ENCODE measurements at places on chromosomes 11 and 22.

DNA sequence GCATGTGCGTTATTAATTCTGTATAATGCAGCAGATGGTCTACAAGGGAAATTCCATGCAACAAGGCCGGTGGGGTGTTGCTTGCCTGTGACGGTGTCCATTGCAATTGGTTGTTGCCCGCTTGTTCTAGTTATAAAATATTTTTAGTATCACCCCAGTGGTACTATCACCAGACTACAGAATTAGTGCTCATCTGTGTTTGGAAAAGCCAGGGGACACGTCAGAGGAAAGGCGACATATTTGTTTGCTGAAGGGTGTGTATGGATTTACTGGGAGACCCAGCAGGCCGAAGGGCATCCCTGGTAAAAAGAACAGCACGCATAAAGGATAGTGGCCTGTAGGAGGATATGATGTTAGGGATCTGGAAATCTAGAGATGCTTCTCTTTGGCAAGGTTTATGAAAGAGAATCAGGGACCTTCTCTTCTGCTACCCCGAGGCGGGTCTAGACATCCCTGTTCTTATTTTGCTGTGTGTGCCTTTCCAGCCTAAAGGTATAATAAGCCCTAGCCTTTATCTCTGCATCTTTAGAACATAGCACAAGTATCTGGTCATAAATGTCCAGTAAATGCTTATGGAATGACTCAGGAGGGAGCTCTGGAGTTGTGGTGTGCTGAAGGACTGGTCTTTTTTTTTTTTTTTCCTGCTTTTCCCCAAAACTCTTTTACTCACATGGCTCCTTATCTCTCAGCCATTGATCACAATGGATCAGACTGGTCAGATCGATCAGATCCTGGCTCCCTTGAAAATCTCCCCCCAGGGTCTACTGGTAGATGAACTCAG lies 90.9 kb downstream of the LDLRAD3 start:
- no peak for DNase-seq

DNA sequence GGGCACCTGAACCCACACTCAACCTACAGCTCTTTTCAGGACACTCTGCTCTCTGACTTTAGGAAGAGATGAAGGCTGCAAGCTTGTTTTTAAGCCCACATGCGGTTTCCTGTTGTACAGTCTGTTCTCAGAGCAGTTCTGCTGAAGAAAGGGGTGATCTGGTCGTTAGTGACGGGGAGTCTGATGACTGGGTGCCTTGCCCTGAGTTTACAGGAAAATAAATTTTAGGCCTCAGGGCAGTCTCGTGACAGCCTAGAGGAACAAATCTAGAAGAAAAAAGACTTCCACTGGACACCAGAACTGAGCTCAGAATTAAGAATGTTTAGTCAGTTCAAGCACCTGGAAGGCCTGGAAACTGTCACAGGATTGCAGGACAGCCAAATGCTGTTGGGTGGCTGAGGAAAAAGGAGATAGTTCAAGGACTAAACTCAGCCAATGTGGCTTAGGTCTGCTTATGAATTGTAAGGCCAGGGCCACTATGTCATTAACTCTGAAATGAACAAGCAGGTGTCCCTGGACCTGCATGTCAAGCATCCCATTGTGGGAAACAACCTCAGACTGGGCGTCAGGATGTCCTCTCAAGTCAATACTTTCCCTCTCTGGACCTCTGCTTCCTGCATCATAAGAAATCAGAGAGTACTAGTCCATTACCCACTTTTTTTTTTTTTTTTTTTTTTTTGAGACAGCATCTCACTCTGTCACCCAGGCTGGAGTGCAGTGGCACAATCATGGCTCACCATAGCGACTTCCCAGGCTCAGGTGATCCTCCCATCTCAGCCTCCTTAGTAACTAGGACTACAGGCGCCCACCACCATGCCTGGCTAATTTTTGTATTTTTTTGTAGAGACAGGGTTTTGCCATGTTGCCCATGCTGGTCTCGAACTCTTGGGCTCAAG lies 5.7 kb downstream of the PIK3IP1 start:
- DNase-seq = peak; percentile 61

- no peak for DNase-seq
Observed at GRCh38 chr11:5291207-5291838, 10.4 kb downstream of the OR51B4 start.

GRCh38 chr11:33227578-33228261 lies 29.5 kb upstream of the HIPK3 start:
- no peak for DNase-seq

GRCh38 chr11:13859892-13860291 lies 102.6 kb upstream of the SPON1 start:
- DNase-seq = no peak

- no peak for DNase-seq
Observed at GRCh38 chr11:68353669-68354068, 41.3 kb downstream of the LRP5 start.

- no peak for DNase-seq
Observed at GRCh38 chr11:99568808-99569207, 548.1 kb downstream of the CNTN5 start.

DNA sequence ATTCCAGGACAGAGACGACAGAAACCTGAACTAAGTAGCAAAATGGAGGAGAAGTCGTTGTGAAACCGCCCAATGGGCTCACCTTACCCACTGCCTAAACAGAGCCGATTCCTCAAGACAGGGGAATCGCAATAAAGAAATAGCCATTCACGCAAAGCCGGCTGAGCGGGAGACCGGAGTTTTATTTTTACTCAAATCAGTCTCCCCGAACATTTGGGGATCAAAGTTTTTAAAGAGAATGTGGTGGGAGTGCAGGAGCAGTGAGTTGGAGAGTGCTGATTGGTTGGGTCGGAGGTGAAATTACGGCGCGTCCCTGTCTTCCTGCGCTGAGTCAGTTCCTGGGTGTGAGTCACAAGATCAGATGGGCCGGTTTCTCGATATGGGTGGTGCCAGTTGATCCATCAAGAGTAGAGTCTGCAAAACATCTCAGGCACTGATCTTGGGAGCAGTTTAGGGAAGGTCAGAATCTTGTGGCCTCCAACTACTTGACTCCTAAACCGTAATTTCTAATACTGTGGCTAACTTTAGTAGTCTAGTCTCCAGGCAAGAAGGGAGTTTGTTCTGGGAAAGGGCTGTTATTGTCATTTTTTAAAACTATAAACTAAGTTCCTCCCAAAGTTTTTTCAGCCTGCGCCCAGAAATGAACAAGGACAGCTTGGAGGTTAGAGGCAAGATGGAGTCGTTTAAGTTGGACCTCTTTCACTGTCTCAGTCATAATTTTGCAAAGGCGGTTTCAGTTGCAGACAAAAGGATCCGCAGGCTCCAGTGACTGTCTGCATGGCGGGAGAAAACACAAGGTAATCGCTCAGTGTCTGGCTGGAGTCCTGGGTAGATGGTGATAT lies 34.1 kb downstream of the OR4D9 start:
- DNase-seq = no peak

- DNase-seq = no peak
Observed at GRCh38 chr11:45929486-45930030, 7.1 kb downstream of the LARGE2 start.

- no peak for DNase-seq
Observed at GRCh38 chr11:27722953-27723344, 22.7 kb upstream of the BDNF start.

DNA sequence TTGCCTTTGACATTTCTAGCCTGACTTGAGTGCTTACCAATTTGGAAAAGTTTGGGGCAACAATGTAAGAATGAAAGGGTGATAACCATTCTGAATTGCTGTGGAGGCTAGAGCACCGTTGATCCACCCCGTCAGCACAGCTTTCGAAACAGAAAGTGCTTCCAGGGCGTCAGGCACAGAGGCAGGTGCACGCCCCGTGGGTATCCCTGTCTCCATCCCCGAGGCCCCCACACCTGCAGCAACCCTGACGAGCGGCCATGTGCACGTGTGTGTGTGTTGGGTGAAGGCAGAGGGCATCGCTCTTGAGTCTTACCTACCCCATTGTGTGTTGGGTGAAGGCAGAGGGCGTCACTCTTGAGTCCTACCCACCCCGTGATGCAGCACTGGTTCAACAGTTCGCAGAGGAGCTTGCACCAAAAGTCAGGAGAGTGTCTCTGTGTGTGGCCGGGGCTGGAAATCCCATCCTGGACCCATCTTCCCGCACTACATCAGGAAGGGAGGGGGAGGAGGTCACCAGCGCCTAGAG lies 404.5 kb downstream of the BRD1 start:
- no peak for DNase-seq

- DNase-seq = no peak
Observed at GRCh38 chr11:1864831-1865665, 12.2 kb downstream of the LSP1 start.

- no peak for DNase-seq
Observed at GRCh38 chr11:7353100-7353499, 101.4 kb downstream of the SYT9 start.

DNA sequence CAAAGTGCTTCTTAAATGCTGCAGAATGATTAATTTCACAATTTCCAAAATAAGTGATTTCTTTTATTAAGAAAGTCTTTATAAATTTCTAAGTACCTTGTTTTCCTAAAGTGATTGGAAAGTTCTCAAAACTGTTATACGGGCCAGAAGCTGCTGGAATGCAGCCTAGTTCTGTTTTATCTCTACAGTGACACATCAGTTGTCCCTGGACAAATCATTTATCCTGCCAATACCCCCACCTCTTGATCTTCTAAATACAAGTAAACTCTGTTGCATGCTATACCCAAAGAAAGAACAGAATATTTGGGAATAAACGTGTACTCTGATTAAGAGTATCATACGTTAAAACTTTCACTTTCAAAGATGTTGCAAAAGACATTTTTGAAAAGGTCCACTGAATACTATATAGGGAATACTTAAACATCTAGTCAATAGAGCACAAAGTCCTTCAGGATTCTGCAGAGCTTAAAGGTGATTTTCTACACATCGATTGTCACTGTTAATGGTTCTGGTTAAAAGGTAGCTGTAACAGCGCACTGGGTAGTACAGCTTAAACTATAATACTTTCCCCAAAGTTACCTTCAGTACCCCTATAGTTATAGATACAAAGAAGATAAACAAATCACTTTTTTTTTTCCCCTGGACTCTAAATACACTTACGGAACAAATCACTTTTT lies 92.1 kb upstream of the APOA1 start:
- no peak for DNase-seq

GRCh38 chr11:131199015-131199280 lies 171.5 kb upstream of the NTM start:
- DNase-seq = no peak

DNA sequence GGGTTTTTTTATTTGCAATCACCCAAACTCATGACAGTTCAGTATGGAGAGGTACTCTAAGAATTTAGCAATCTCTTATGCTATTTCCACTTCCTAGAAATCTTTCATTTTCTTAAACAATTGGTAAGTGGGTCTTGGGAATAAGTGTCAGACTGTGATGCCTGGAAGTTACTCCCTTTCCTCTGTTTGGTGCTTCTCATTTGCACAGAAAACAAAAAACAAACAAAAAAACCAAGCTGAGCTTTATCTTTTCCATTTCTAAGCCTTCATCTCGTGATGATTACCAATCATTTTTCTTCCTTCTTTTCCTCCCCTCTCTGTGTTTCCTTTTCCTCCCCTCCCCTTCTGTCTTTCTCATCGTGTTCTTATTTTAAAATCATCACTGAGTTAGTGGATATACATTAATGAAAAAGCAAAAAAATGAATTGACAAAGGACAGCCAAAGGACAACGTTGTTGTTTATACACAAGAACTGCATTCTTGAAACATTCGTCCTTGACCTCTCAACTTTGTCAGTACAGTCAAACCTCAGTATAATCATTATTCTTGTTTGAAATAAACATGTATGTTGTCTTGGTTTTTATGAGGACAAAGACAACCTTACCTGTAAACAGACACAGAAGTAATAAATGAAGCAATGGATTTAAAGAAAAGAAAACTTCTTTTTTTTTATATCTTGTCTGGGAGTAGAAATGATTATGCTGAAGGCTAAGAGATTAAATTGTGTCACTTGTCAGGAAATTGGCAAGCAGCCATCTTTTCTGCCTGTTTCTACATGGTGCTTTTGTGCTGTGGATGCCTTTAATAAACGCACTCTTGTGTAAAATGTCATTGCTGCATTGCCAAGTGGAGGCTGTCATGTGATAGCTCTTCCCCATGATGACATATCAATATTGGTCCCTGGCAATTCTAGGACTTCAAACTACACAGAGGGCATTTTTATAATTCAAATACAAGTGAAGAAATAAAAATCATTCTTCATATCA lies 803.2 kb upstream of the CCDC90B start:
- no peak for DNase-seq

DNA sequence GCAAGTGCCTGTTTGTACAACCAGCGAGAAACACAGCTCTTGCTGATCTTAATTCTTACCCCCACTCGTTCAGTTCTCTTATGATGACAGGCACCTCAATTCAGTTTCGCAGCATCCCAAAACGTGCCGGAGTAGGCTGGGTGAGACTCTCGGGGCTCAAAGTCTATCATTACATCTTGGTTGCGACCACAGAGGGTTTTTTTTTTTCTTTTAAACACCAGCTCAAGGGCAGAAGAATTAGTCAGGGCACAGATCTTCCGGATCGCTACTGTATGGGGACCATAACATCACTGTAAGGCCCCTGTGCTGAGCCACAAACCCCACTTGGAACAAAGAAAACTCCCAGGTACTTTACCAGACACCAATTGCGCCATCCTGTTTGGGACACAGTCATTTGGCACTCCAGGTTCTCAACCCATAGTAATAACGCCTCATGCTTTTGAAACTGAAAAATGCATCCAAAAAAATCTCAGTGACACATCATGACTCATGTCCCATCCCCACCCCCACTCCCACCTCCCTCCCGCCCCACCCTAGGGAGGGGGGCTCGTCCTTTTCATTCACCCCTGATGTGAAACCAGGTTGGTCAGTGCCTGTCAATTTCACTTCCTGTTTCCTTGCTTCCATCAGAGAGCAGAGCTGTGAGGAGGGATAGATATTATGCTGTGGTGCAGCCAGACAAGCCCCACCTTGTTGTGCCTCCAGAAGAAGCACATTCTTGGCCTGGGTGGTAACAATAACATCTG lies 41.0 kb upstream of the CD5 start:
- DNase-seq = peak; percentile 73

GRCh38 chr11:57156928-57157327 lies 24.8 kb upstream of the LRRC55 start:
- no peak for DNase-seq

GRCh38 chr11:16167706-16168487 lies 188.4 kb downstream of the SOX6 start:
- no peak for DNase-seq

DNA sequence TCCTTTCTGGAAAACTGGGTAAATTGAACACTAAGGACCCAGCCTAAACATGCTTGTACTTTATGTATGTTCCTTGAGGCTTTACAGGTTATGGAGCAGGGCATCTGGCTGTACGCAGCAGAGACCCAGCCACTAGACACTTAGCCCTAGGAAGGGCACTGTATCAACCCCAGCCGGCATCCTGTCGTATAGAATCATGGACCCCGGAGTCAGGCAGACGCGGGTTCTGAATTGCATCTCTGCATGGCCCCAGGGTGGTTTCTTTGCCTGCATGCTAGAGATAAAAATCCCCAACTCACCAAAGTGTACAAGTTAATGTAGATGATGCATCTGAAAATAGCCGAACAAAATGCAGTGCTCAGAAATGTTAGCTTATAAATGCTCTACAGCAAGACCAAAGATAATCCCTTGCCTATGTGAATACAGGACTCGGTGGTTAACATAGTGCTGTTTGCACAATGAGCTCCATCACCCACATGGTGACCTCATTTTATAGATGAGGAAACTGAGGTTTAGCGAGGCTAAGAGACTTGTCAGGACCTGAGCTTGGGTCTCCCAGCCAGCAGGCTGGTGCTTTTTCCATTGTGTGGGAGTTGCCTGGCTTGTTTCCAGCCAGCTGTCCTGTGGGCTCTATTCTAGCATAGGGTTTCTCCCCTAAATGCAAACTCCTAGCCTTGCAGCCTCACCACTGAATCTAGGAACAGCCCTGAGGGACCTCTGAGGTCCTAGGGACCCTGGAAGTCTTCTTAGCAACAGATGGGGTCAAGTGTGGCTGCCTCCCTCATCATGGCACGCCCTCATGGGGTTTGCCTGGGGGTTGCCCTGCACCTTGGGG lies 7.3 kb downstream of the CD6 start:
- peak; percentile 46 for DNase-seq

All from stimulated activated CD4-positive, alpha-beta T cell treated with anti-CD3 and anti-CD28 coated beads, Interleukin-2, amount 100 ng/mL, for 4 hours (primary cell).